CD8-positive, alpha-beta memory T cell (primary cell): ENCODE measurements at places on chromosomes 1 and 21. TPM values are rescaled to one million over a fixed set of nuclear protein-coding genes. Genes with fewer than 3 reads are reported as not detected.

C4BPB gene
- polyA plus RNA-seq: not detected

MATN1 gene
- not detected for polyA plus RNA-seq

PGLYRP3 gene
- polyA plus RNA-seq: not detected

SERPINC1 gene
- not detected for polyA plus RNA-seq

CLCNKA gene
- polyA plus RNA-seq: not detected

PROX1 gene
- polyA plus RNA-seq: not detected

PRKAA2 gene
- not detected for polyA plus RNA-seq

CR1 gene
- 2.3 TPM for polyA plus RNA-seq

ATXN7L2 gene
- polyA plus RNA-seq: 8.7 TPM

NCAM2 gene
- not detected for polyA plus RNA-seq

EPB41 gene
- polyA plus RNA-seq: 96.2 TPM
